Glutamatergic neuron (in vitro differentiated cells): ENCODE measurements at places on chromosomes 5 and 9. TPM values are rescaled to one million over a fixed set of nuclear protein-coding genes. Genes with fewer than 3 reads are reported as not detected.

The WNT8A gene
- not detected for total RNA-seq

The PIP5KL1 gene
- total RNA-seq: 11.9 TPM

GRCh38 chr9:96476591-96476990, 26.6 kb downstream of the HABP4 start:
- DNase-seq: no peak

DNA sequence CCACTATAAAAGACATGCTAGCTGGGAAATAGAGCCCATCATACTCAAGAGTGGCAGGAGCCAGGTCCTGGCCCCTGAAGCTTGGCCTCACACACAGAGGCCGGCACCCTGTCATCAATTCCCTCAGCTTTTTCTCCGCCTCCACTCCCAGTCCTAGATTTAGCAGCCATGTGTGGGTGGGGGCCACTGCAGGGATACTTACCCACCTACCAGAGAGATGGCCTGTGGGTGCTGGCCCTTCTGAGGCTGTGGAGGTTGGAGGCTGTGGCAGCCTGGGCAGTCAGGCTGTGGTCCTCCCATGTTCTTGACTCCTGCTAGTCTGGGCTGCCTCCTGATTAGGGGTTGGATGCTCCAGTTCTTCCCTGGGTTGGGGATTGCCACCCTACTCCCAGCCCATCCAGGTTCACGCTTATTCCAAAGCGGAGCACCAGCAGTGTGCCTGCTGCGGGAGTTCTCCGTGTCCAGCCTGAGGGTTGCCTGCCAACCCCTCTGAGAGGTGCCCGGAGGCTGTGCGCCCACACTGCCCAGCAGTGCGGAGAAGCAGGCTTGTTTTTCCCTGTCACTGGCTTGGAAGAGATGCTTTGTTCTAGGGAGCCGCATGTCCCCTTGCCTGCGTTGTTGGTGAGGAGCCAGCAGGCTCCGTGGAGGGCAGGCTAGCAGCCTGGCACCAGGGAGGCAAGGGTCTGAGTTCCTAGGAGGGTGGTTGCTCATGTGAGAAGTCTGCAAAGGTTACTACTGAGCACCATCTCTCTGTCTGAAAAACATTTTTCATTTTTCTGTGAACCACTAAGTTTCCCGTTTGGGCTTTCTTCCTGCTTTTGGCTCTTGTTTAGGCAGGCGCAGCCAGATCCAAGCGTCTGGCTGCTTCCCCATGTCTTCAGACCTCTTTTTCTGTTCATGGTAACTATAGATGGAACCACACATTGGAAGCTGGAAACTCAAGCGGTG, 7.5 kb downstream of the SLC22A5 start:
- no peak for DNase-seq

- no peak for DNase-seq
These were observed 57.8 kb upstream of the PLPP1 start for GRCh38 chr5:55592388-55593114.
